ENCODE measurements at places on chromosomes 1 and 21.
A peak's percentile ranks its signal among the peaks of the same experiment; 100 is the strongest.

- peak; percentile 40 for DNase-seq
Observed at GRCh38 chr1:32151319-32151787, 28.1 kb upstream of the TXLNA start.

GRCh38 chr1:200035956-200036618 lies 8.6 kb downstream of the NR5A2 start:
- peak; percentile 17 for DNase-seq

GRCh38 chr1:165645654-165646366 lies 14.8 kb downstream of the MGST3 start:
- peak; percentile 63 for DNase-seq

DNA sequence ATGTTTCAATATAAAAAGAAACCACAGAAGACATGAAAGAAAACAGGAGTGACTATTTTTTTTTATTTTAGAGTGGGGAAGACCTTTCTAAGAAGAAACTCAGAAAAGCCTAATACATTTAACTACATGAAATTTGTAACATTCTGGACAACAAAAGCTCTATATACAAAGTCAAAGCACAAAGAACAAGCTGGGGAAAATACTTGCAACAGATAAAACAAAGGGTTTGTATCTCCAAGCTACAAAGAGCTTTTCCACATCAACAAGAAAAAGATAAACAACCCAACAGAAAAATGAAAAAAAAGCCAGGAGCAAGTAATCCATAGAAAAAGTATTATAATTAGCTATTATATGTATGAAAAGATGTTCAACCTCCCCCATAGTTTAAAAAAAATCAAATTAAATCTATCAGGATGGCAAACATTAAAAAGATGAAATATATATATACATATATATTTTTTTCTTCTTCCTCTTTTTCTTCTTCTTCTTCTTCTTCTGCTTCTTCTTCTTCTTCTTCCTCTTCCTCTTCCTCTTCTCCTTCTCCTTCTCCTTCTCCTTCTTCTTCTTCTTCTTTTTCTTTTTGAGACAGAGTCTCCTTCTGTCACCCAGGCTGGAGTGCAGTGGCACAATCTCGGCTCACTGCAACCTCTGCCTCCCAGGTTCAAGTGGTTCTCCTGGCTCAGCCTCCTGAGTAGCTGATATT lies 49.1 kb upstream of the EPS8L3 start:
- DNase-seq, result no peak

GRCh38 chr1:94617134-94617805 lies 75.7 kb upstream of the F3 start:
- no peak for DNase-seq

DNA sequence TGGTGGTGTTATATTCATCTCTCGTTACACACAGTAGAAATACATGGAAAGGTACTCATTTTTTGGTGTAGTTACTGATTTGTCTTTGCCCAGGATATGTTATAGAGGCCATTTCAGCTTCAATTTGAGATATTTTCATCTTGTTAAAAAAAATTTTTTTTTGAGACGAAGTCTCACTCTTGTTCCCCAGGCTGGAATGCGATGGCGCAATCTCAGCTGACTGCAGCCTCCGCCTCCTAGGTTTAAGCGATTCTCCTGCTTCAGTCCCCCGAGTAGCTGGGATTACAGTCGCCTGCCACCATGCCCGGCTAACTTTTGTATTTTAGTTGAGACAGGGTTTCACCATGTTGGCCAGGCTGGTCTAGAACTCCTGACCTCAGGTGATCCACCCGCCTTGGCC lies 19.0 kb downstream of the MORC3 start:
- DNase-seq, result no peak

DNA sequence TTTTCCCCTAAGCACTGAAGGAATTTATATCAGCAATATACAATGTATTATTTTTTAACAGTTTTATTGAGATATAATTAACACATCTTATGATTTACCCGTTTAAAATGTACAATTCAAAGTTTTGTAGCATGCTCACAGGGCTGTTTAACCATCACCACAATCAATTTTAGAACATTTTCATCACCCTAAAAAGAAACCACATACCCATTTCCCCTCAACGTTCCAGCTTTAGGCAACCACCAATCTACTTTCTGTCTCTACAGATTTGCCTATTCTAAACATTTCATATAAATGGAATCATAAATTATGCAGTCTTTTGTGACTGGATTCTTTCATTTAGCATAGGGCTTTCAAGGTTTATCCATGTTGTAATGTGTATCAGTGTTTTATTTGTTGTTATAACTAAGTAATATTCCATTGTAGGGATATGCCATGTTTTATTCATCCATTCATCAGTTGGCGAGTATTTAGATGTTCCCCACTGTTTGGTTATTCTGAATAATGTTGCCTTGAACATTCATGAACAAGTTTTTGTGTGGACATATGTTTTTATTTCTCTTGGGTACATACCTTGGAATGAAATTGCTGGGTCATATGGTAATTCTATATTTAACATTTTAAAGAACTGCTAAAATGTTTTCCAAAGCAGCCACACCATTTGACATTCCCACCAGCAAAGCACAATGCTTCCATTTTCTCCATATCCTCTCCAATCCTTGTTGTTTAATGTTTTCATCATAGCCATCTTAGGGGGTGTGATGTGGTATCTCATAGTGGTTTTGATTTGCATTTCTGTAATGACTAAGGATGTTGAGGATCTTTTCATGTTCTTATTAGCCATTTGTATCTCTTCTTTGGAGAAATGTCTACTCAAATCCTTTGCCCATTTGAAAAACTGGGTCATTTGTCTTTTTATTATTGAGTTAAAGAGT lies 188.5 kb downstream of the TM2D1 start:
- DNase-seq, result no peak

DNA sequence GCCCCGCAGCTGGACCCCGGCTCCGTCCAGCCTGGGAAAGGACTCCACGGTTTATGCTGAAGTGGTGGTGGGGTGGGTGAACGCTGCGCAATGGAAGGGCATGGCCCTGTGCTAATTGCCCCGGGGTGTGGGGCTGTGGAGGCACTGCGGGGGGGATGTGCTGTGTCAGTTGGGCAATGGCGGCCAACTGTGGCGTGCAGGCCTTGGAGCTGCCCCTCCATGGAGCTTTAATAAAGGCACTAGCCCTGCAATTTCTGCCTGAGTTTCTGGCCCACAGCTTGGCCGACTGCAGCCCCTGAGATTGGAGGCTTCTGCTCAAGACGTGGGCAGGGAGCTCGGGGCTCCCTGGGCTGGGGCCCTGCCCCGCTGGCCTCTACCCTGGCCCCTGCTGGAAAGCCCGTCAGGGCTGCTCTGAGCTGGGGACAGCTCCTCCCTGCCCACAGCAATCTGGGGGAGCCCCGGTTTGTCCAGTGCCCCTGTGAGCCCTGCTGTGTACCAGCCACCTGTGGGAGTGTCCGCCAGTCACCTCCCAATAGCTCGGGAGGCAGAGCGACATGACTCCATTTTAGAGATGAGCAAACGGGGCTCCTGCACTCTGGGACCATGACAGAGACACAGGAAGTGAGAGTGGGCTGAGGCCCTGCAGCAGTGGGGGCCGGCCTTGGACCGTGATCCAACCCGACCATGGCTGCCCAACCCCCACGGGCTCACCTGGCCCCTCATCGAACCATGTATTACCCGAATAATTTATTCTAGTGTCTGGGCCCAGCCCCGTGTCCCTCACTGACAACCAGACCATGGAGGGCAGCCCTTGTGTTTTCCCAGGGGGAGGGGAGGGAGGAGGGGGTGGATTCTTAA lies 8.7 kb upstream of the TNFRSF14 start:
- DNase-seq, result no peak

DNA sequence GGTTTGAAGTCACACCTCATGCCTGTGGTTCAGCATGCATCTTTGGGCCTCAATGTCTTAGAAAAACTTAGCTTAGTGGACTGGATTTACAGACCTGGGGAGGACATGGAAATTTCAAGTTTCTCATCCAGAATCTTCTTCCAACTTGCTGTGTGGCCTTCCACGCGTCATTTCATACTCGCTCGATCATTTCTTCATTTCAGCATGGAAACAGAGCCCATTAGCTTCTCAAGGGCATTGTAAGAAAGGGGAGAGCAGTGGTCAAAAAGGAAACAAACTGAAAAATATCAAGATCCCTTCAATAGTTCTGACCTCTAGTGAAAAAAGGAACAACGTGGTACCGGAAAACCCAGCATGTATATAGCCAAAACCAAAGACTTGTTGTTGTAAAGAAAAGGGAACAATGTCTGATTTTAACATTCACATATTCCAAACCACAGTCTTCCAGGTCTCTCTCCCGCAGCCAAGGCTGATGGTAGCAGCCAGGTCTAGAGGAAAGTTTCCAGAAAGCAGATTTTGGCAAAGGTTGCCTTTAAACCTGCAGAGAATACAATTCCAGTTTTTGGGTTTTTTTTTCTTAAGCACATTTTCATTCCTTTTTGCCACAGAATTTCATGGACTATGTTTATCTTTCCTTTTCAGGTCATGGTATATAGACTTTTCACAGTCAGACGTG lies 97.0 kb upstream of the CDC42BPA start:
- DNase-seq, result no peak

- no peak for DNase-seq
Observed at GRCh38 chr1:43220905-43221778, 48.6 kb upstream of the TMEM125 start.

DNA sequence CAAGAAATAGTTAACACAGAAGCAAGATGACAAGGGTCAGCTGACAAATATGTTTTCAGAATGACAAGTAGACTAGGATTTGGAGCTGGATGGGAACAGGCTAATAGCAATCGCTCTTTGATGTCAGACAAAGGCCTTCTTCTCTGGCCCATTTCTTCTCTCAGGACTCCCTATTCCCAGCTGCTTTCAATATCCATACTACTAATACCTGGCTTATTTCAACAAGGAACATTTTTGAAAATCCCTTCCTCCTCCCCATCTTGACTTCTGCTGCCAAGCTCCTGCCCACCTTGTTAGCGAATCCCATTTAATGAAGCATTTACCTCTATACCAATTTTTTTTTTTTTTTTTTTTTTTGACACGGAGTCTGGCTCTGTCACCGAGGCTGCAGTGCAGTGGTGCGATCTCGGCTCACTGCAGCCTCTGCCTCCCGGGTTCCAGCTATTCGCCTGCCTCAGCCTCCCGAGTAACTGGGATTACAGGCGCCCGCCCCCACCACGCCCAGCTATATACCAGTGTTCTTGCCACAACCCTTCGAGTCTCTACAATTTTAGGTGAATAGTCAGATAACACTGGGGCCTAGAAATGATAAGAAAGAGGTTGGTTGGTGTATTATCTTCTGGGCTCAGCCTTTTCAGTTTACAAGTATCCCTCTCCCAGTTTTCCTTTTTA lies 68.4 kb downstream of the MACF1 start:
- DNase-seq, result no peak

DNA sequence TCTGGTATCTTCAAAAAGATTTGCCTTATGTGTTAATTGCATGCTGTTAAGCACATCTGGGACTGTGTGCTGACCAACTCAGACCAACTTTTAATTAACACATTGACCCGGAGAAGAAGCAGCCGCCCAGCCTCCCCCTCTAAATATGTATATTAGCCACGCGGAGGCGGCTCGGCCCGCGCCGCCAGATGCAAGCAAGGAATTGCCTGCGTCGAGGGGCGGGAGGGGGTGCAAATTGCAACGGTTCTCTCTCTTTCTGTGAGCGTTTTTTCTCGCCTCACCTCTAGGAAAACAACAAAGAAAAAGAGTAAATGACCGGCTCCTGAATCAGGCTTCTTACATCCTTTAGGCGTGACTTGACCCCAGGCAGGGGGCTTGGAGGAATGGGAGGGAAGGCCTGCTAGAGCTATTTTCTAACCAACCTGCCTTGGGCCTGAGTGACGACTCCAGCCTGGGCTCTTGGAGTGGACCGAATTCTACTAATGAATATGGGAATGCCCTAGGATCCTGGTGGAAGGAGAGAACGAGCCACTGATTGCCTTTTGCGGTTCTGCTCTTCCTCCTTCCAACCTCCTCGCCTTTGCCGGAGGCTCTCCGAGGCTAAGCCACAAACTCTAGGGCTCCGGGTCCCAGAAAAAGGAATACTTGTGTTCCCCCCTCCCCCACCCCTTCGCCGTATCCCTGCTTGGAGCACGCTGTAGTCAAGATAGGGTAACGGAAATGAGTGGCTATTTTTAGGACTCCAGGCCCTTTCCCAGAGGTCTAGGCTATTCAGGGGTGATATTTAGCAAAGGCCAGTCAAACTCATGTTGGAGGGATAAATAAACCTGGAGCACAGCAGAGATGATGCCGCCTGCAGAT lies 417.0 kb upstream of the ESRRG start:
- no peak for DNase-seq

- DNase-seq, result no peak
Observed at GRCh38 chr1:31839662-31840343, 24.0 kb upstream of the SPOCD1 start.

DNA sequence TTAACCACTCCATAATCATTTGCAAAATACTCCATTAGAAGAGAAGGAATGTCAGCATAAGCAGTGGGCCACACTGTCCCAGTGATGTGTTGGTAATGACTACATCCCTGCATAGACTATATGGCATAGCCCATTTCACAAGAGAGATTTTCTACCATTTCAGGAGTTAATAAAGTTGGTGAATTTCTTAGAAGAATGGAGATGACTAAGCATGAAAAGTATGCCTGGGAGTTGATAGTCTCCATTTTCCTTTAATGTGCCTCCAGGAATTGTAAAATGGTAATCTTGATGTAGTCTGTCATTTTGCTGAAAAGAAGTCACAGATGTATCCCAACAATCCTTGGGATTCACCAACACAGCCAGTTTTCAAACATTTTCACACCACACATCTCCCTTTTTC lies 608.8 kb upstream of the CHRM3 start:
- no peak for DNase-seq

- peak; percentile 5 for DNase-seq
Observed at GRCh38 chr1:85824066-85824840, 116.0 kb upstream of the ZNHIT6 start.

- no peak for DNase-seq
Observed at GRCh38 chr1:98903726-98904125, 100.9 kb downstream of the PLPPR5 start.

- DNase-seq, result peak; percentile 86
Observed at GRCh38 chr1:165592945-165593823, 37.9 kb upstream of the MGST3 start.

- DNase-seq, result no peak
Observed at GRCh38 chr1:94422115-94422820, 4.1 kb downstream of the ABCD3 start.

GRCh38 chr1:52916241-52916975 lies 5.1 kb downstream of the ECHDC2 start:
- DNase-seq, result no peak

DNA sequence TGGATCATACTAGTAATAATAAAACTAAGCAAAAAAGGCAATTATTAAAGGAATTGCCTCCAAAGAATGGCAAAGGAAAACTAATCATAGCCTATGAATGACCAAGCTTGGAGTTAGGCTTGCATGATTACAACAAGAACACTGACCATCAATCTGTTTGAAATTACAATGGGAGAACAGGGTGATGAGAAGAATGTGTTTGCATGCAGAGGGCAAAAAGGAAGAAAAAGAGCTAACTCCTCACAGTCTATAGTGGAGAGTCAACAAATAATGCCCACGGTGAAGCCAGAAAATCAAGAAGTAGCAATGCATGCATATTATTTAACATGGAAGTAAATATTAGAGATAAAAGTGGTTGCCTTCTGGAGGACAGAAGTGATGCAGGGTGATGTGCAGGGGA lies 71.8 kb downstream of the COLGALT2 start:
- DNase-seq, result no peak

GRCh38 chr1:19340387-19340937 lies 28.3 kb downstream of the SLC66A1 start:
- no peak for DNase-seq

All from hepatocyte (in vitro differentiated cells).